ENCODE measurements at places on chromosomes 7 and 10.

DNA sequence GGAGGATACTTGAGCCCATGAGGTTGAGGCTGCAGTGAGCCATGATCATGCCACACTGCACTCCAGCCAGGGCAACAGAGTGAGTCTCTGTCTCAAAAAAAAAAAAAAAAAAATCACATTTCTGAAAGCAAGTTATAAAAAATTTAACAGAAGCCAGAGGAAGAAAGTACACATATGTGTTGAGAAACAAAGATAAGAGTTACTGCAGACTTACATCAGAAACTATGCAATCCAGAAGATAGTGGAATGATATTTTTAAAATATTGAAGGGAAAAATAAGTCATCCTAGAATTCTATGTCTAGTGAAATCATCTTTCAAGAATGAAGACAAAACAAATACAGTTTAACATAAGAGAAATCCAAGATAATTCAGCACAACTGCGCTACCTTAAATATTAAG lies 46.9 kb downstream of the ZNF518A start:
- no peak for DNase-seq

DNA sequence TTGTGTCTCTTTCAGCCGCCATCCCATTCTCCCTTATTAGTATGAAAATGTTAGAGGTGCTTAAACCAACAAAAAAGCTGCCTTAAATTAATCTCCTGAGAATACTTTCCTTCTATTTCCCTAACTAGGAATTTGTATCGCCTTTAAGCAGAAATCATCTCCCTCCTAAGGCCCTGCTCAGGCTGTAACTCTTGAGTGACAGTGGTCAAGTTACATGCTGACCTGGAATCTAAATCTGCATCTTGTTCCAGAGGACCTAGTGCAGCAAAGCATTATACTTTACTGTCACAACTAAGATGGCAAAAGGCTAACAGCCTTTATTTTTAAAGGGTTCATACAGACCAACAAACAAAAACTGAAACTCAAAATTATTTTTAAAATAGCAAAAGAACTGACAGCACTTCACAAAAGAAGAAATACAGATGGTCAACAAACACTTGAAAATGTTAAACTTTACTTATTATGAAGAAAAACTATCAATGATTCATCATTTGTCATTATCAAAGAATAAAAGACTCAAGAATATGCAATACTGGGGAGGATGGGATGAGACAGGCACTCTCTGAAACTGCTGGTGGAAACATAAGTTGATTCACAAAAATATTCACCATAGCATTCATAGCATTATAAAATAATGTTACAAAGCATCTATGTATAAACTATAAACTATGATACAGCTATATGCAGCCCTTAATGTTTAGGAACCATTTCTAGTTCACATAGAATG lies 11.0 kb downstream of the CYREN start:
- no peak for DNase-seq

GRCh38 chr10:104268713-104269645 lies at the start of gene GSTO2:
Gene GSTO2, plus strand, starts transcription at chr10:104269184. Its CDS starts 5,732 bp downstream, at chr10:104274916.
- peak; percentile 96 for DNase-seq

DNA sequence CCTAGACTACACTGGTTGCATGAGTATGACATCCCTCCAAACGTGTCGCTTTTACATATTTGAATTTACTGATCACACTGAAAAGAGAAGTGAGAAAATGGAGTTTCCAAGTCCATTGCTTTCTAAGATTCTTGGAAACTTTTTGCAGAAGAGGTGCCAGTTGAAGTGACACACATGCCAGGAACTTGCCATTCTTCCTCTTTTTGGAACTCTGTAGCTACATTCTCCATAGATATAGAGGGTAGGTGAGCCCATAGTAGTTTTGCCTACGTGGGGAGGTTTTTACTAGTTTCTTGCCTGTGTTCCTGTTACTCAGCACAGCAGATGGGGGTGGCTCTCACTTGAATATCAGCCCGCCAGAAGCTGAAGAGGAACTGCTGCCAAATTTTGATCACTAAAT lies 286.6 kb upstream of the NRP1 start:
- no peak for DNase-seq

DNA sequence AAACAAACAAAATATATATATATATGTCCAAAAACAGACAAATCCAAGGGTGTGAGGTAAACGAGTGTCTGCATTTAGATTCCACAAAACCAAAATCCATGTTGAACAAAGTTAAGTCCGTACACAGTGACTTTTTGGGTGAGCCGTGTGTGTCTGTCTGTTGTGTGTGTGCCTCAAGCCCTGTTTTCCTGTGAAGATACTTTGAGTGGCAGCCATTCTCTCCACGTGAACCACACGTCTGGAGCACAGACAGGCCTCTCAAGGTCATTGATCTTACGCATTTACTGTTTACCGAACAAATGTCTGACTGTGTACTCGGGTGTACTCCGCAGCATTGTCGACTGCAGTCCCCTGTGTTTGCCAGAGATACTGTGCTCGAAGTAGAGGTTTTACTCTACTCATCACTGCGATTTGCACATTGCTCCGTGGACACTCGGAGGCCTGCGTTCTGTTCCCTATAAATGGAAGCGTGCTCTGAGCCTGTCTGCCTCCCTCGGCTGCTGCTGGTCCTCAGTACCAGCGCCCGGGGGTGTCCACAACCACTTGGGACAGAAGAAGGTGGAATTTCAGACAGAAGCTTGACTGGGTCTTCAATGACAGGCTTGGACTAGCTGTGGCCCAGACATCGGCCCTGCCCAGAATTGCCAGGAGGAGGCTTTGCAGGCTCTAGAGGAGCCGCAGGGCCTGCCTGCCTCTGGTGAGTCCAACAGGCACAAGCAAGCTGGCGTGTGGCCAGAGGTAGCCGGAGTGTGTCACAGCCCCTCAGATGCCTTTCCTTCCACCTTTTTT lies 22.1 kb downstream of the CYP17A1 start:
- no peak for DNase-seq

DNA sequence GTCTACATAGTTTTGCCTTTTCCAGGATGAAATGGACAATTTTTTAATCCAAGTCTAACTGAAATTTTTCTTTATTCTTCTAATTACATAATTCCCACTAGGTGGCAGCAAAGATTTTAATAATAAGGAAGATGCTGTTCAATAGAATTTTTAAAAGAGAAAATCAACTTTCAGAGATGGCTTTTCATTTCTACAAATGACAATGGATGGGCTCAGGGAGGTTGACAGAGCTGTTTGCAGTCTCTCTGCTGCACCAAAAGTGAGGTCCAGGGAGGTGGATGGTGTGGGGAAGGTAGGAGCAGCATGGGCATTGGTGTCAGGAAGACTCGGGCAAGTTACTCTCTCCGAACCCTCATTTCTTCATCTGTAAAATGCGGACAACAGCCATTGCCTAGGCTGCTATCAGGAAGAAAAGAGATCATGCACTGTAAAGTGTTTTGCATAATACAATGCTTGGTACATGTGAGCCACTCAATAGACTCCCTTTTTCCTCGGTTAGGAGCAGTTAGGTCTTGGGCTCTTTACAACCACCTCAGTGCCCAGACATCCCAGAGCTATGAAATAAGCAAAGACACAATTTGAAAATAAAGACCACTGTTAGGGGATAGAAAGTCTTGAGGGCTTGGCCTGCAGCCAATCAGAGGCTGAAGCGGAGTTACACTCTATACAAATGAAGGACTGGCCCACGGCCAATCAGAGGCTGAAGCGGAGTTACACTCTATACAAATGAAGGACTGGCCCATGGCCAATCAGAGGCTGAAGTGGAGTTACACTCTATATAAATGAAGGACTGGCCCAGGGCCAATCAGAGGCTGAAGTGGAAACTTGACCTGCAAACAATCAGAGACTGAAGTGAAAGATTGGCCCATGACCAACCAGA lies 107.1 kb downstream of the ABLIM1 start:
- DNase-seq: peak; percentile 36

DNA sequence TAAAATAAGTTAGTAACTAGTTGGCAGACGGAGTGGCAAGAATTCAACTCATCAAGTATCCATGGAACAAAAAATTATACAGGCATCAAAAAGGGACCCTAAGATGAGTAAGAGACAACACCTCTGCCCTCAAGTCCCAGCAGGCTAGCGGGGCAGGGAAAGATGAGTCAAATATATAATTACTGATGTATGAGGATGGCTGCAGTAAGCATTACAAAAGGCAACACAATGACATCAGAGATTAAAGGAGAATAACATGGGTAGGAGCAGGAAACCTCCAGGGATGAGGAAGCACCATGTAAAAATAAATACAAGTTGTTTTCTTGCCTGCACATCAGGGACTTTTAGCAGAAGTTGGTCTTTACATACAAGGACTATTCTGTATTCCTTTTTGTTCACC lies 49.4 kb downstream of the SCRN1 start:
- no peak for DNase-seq

DNA sequence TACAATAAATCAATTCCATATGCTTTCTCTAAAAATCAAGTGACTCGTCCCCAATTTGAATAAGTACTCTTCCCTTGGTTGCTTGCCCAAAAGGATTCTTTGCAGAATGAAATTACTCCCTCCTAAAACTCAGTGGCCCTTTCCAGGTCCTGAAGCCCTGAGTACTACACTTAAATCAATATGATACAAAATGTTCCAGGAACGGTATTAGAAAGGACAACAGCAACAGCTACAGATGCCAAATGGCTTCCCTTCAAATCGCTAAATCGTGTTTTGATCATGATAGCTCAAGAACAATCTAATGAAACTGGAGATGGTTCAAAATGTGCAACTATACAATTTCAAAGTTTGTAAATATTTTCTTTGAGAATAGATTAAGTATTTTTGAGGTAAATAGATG lies 59.4 kb downstream of the TPK1 start:
- DNase-seq: no peak

DNA sequence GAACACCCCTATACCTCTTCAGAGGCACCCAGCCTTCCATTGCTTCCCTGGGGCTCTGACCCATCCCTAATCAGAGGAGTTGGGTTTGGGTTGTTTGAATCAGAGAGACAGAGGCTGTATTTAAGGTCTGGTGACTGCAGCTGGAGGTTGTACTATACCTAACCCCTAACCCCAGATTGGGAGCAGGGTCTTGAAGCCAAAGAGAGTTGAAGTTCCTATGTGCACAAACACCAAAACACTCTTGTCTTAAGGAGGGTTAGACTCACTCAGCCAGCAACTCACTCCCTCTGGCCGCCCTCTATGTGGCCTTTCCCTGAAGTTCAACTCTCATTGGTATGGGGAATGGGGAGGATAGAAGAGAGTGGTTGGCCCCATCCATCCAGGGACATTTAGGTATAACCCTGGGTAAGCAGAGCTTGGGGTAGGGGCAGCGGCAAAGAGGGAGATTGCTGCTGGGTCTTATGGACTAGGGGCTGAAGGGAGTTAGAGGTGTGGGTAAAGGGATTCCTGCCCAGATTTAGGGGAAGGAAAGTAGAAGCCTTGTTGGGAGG lies 80.0 kb downstream of the PAX2 start:
- DNase-seq: no peak
